ENCODE measurements at places on chromosomes 5 and 9. TPM values are rescaled to one million over a fixed set of nuclear protein-coding genes. Genes with fewer than 3 reads are reported as not detected.

The HAVCR1 gene
- total RNA-seq = not detected

The CD274 gene
- not detected for total RNA-seq

The ACTBL2 gene
- not detected for total RNA-seq

The SHISAL2B gene
- total RNA-seq = 0.55 TPM

The C5 gene
- 8.3 TPM for total RNA-seq

The PCDHB13 gene
- 3.6 TPM for total RNA-seq
